CD4-positive, alpha-beta T cell treated with Interleukin-4 for 4 hours (primary cell): ENCODE measurements at places on chromosomes 1 and 21.
A peak's percentile ranks its signal among the peaks of the same experiment; 100 is the strongest.

DNA sequence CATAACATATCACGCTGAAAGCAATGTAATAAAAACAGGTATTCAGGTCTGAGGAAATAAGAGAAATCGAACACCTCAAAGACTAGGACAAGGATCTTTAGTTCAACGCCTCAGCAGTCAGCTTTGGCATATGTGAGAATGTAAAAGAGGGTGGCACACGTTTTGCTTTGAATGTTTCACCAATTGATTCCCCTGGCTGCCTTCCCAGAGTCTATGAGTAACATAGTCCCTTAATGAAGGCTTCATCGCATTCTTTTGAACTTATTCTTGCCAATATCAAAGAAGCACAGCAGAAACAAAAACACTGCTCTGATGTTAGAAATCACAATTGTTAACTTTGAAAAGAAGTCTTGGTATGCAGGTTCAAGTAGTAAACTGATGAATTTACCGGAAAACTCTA lies 764.8 kb downstream of the ADGRL2 start:
- no peak for DNase-seq

GRCh38 chr1:25697435-25698217 lies 81.0 kb downstream of the MAN1C1 start:
- no peak for DNase-seq

GRCh38 chr1:10540277-10541005 lies 65.7 kb downstream of the PEX14 start:
- DNase-seq = no peak

DNA sequence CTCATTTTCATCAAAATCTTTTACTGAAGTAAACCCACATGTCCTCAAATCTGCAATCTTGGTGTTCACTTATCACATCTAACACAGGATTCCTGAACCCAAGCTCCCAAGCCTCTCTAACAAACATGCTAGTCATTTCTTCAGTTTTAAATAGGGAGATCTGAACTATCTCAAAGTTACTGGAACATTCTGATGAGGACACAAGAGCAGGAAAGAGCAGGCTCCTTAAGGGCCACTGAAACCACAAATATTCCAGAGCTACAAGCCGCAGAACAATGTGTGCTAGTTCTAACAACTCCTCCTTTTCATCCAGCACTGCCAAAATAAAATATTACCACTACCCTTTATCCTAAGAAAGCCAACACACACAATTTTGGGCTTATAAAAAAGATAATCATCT lies 38.9 kb downstream of the WARS2 start:
- DNase-seq = no peak

DNA sequence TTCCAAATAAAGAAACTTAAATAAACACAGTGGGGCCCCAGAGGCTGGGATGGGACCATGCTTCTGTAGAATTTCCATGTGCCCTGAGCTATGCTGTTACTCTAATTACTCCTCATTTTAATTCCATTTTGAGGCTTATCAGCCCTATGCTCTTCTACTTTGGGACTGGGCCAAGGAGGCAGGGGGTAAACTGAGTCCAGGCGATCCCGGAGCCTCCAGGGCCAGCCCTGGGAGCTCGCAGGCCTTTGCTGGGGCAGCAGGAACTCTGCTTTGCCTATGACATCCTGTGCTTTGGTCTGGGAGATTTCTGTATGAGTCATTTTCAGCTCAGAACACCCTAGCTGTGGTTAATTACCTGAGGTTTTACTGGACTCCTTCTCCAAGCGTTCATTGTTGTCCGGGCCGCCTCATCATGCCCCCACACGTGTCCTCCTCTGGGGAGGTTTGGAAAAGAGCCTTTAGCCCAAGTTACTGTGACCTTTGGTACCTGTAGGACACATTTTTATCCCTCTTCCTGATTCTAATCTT lies 95.7 kb downstream of the RHOU start:
- DNase-seq = peak; percentile 17

GRCh38 chr1:233121947-233122559 lies 171.6 kb downstream of the NTPCR start:
- no peak for DNase-seq

- DNase-seq = no peak
Observed at GRCh38 chr1:63557365-63557987, 34.2 kb downstream of the EFCAB7 start.

DNA sequence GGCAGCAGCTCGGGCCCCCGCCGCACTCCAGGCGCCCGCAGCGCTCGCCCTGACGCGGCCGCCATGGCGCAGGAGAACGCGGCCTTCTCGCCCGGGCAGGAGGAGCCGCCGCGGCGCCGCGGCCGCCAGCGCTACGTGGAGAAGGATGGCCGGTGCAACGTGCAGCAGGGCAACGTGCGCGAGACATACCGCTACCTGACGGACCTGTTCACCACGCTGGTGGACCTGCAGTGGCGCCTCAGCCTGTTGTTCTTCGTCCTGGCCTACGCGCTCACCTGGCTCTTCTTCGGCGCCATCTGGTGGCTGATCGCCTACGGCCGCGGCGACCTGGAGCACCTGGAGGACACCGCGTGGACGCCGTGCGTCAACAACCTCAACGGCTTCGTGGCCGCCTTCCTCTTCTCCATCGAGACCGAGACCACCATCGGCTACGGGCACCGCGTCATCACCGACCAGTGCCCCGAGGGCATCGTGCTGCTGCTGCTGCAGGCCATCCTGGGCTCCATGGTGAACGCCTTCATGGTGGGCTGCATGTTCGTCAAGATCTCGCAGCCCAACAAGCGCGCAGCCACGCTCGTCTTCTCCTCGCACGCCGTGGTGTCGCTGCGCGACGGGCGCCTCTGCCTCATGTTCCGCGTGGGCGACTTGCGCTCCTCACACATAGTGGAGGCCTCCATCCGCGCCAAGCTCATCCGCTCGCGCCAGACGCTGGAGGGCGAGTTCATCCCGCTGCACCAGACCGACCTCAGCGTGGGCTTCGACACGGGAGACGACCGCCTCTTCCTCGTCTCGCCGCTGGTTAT lies 2.8 kb downstream of the KCNJ9 start:
- peak; percentile 72 for DNase-seq

DNA sequence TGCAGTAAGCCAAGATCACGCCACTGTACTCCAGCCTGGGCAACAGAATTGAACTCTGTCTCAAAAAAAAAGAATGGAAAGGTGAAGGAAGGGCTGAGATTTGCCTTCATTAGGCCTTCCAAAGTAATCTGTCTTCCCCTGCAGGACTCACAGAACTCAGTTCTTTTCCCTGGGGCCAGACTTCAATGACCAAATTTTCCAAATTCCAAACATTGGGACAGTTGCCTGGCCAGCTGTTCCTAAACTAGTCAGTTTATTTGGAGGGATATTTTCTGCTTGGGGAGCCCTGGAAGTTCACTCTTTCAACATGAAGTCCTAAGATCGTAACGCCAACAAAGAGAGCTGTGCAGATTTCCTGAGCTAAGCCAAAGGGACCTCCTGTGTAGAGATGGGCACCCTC lies 5.4 kb upstream of the DEDD start:
- no peak for DNase-seq

DNA sequence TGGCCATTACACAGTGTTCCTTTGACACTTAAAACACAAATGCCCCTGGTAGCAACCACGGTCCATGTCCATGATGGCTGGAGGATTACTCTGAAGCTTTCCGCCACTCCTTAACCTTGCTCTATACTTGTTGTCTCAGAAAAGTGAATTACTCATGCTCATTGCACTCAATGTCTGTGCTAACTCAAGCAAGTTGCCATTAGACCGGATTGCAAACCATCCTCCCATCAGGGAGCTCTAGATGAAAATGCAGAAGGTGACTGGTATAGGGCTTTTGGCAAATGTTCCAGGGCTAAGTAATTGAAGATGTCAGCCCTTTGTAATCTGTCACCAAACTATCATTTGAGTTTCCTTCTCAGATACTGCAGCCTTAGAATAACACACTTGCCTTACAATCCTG lies 1288.3 kb upstream of the B3GALT2 start:
- DNase-seq = no peak

DNA sequence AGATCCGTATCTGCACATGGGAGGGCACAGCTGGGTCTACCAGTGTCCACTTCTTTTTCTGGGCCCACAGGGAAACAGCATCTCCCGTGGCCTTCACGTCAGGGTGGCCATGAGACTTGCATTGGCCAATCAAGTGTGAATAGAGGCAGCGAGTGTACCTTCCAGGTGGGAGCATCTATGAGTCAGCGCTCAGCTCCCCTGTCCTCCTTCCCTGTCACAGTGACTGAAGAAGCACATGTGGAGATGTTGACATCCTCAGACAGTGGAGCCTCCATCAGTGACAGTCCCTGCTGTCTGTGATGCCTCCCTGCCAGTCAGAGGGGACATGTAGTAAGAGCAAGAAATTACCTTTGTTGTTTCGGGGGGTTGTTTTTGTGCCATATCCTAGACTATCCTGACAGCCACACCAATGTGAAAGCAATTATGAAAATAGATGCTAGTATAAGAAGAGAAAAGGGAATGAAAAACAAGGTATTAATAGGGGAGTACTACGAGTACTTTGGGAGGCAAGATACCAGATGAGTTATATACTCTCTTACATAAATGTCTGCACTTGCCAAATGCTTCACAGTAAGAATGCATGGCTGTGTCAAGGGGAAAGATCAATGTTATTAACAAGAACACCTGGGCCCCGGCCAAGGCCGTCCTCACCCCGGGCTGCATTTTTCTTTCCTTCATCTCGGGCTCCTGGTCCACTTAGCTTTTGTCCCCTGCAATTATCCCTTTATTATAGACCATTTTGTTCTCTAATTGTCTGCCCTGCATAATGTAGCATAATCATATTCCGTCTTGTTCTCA lies 86.0 kb downstream of the MATN1 start:
- no peak for DNase-seq

- DNase-seq = no peak
Observed at GRCh38 chr21:32426066-32426465, 13.6 kb downstream of the EVA1C start.

- no peak for DNase-seq
Observed at GRCh38 chr1:40786995-40787705, 3.6 kb downstream of the KCNQ4 start.

- DNase-seq = no peak
Observed at GRCh38 chr1:81021134-81021533, 779.6 kb upstream of the ADGRL2 start.

- DNase-seq = peak; percentile 58
Observed at GRCh38 chr1:214427871-214428277, 123.5 kb downstream of the PTPN14 start.

DNA sequence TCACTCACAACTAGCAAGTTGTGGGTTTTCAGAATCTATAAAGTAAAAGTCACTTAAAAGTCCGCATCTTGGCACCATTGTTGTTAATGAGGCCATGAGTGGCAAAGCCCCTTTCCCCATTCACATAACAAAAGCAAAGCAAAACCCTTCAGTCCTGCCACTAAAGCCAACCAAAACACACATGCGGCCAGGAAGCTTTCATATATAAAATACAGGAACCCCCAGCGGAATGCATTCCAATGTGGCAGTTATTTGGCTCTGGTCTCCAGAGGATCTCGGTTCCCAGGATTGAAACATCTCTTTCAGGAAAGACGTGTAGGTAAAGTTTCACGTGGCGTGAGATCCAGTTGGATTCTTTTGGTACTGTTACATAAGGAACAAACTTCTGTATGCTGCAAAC lies 2.5 kb upstream of the LBR start:
- DNase-seq = no peak

GRCh38 chr1:227899820-227900449 lies 47.8 kb downstream of the WNT9A start:
- DNase-seq = no peak

DNA sequence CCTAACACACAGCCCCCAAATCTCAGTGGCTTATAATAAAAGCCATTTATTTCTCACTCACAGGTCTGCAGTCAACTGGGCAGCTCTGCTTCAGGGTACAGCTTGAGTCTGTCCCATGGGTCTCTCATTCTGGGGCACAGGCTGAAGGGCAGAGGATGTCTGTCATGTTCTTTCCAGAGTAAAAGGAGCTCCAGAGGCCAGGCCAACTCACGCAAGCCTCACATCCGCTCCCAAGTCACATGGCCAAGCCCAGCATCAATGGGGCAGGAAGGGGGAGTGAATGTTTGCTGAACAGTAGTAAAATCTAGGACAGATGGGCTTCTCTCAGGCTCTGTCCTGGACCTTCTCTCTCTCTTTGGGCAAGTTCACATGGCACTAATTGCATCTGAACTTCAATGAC lies 7.1 kb upstream of the SSBP3 start:
- no peak for DNase-seq

- DNase-seq = peak; percentile 58
Observed at GRCh38 chr1:160429702-160430535, 29.6 kb downstream of the VANGL2 start.

DNA sequence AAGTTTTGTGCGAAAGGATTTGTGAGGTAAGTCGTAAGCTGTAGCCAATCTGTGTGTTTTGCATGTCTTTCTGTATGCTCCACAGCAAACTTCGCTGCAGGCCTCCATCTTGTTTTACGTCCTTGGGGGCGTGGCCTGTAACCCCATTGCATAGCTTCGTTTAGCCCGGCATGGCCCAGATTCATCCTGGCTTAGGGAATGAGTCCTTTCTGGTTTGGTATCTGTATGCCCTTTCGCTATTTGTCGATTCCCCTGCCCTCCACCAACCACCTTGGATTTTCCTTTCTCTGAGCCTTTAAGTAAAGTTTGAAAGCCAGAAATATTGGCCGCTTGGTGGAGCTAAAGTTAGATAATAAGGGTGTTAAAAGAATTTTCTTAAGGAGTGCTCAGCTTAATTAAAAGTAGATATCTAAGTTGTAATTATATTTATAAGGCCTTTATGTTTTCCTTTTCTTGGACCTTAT lies 1.1 kb downstream of the THEM4 start:
- DNase-seq = no peak
